ENCODE measurements at places on chromosomes 3 and 15.
A peak's percentile ranks its signal among the peaks of the same experiment; 100 is the strongest.

DNA sequence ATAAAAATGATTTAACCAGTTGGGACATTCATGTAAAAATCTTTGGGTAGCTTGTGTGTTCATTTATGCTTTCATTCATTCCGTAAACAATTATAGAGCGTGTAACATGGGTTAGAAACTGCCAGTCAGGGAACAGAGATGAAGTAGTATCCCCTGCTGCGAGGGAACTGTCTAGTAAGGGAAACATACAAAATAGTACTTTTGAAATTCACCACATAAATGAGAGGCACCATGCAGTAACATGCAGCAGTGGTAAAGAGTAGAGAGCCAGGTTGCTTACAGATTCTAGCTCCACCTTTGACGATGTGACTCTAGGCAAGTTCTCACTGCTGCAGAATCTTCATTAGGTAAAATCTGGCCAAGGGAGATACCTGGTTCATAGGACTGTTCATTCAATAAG lies 938 bp downstream of the DZIP3 start:
- DNase-seq: no peak

- DNase-seq: no peak
These were observed 39.5 kb downstream of the TCF12 start for GRCh38 chr15:56957812-56958406.

GRCh38 chr3:194267744-194268653 lies 83.1 kb downstream of the CPN2 start:
- DNase-seq: no peak

- no peak for DNase-seq
These were observed 43.0 kb downstream of the FLNB start for GRCh38 chr3:58051196-58051595.

DNA sequence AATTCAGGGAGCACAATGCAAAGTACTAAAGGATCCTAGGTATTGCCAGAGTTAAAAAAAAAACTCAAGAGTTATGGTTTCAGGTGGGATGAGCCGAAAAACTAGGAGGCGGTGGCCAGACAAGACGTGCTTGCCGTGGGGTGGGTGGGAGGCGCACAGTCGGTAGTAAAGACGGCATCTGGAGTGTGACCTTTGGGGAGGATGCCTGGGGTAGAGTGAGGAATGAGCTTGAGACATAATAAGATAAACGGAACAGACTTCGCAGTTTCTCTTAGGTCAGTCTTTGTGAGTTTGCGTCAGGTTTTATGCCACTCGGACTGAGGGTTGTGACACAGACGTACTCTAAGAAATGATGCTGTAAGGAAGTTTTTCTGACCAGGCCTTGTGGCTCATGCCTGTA lies 139.6 kb downstream of the LRRK1 start:
- DNase-seq: no peak

DNA sequence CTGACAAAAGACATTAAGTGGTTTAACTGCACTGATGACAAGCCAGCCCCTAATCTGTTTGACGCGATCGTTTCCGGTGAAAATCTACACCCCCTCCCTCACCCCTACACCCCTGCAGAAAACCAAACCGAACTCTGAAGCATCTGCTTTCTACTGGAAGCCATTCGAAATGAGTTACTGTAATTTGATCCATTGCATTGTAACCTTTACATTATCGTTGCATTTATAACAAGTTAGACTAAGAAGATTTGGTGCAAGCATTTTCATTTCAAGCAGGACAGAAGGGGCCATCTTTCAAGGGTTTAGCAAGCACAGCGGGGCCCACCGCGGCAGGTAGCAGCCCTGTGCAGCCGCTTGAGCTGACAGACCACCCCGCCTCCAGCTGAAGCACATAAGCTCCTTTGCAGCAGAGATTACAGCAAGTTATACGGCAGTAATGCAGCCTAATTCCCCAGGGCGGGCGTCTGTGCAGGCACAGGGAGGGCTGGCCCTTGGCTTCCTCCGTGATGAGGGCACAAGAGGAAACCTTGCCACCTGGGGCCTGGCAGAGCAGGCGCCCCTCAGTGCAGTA lies 79.3 kb downstream of the CHSY1 start:
- DNase-seq: no peak

DNA sequence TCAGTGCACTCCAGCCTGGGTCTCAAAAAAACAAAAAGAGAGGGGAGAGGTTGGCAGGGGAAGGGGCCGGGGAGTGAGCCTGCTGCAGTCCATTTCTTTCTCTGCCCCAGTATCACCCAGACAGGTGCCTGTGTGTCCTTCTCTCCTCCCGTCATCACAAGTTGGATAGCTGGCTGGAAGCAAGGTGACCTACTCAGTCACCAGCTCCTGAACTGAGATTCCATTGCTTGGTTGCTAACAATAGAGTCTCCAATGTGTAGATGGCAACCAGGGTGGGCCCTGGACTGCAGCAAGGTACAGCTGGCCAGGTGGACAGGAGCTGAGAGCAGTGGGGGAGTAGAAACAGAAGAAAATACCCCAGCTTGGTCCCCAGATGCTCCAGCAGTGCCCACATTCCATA lies 4.6 kb downstream of the LRRC2 start:
- no peak for DNase-seq

DNA sequence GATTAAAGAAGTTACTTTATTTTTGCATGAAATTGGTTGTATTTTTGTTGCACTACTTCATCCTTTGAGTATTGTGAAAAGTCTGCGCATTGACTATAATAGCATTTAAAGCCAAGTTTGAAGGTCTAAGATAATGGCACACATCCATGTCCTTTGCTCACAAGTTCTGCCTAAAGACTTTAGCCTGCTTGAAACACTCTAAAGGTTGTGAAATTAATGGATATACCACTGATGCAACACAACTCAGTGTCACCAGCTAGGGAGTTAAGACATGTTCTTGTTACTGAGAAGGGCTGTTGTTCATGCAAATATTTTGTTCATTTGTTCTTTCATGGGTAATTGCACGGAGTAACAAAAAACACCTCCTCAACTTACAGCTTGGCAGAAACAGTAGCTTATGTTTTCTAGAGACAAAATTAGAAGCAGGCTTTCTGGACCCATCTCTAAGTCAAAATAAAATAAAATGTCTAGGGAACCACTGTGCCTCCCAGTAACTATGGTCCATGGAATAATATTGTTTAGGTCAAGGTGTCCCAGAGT lies 83.9 kb downstream of the PPARG start:
- no peak for DNase-seq

DNA sequence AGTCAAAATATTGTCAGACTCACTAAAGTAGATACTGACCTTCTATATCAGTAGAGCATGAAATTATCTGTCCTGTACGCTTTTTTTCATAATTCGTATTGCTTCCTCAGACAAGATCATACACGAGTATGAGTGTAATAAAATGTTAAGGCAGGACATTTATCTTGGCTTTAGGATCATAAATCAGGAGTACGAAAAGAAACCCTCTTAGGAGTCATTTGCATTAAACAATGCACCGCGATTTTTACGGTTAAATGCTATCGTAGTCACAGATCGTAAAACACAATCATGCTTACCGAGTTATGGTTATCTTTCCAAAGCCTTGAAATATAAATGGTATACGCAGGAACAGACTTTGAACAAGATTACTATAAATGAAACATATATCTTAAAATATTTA lies 510.3 kb upstream of the ROBO1 start:
- no peak for DNase-seq

GRCh38 chr3:141280086-141280485 lies 48.5 kb downstream of the PXYLP1 start:
- DNase-seq: no peak

GRCh38 chr3:172707967-172708366 lies 2.9 kb downstream of the NCEH1 start:
- DNase-seq: no peak

DNA sequence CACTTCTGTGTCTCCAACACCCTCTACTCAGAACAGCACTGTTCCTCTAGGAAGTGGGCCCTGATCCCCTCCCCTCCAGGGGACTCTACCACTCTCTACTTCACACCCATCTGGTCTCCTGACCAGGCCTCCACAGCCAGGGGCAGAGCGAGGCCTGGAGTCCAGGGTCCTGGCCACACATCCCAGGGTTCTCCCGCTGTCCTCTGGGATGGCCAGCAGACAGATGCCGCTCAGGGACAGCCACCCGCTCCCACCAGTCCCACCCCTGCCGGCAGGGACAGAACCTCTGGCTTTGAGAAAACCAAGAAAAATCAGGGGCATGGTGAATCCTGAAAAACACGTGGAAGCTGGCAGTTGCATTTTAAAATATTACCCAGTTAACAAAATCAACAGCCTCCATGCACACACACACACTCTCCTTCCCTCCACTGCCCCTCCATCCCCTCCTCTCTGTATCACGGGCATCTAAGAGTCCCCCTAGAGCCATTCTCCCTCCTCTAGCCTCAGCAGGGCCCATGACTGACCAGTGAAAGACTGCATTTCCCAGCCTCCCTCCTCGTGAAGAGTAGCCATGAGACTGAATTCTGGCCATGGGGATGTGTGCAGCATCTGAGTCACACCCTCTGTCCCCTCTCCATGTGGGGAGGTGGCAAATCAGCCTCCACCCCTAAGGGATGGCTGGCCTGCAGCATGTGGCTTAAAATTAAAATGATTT lies 32.1 kb upstream of the IQSEC1 start:
- no peak for DNase-seq

DNA sequence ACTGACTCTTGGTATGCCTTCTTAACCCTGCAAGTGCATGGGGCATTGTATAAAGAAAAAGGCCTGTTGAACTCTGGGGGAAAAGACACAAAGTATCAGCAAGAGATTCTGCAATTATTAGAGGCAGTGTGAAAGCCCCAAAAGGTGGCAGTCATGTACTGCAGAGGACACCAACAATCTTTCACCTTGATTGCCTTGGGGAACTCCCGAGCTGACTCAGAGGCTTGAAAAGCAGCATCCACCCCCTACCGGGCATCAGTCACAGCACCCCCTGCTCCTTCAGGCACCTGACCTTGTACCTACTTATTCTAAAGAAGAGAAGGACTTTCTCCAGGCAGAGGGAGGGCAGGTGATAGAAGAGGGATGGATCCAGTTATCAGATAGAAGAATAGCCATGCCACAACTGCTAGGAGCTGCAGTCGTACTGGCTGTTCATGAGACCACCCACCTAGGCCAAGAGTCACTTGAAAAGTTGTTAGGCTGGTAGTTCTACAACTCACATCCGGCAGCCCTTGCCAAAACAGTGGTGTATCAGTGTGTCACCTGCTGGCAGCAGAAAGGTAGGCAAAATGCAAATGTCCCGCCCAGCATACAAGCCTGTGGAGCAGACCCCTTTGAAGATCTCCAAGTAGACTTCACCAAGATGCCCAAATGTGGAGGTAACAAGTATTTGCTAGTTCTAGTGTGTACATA lies 241.6 kb upstream of the CNTN6 start:
- DNase-seq: no peak

DNA sequence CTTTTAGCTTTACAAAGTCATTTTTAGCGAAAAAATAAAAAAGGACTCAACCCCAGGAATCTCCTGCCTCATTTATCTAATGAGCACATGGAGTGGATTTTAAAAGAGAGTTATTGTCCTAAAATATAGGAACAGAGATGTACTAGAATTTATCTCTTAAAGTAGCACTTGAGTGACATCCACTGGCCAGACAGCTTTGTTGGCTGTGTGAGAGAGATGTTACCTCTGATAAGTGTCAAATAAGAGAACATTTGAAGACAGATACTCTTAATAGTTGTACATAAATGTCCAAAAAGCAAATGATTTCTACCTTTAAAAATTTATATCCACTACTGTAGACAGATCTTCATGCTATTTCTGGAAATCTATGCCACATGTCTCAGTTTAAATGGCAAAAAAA lies 12.3 kb upstream of the MFSD1 start:
- DNase-seq: peak; percentile 41

DNA sequence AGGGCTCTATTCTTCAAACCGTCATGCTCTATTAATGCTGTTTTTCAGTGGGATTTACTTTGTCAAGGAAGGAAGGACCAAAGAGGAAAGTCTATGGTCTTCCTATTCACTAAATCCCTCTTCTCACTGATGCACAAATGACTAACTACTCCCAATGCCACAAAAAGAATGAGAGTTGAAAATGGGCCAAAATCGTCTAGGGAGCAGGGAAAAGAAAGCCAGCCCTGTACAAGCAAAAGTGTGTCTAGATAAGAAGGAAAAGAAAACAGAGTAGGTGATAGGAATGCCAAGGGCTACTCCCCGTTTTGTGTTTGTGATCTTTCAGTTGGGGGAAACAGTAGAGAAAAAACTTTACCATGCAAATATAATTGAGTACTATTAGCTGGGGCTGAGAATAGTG lies 97.2 kb upstream of the TMCO5A start:
- DNase-seq: no peak

- no peak for DNase-seq
These were observed 227.8 kb upstream of the LYSMD4 start for GRCh38 chr15:99961011-99961441.

GRCh38 chr15:46858150-46858549 lies 859.2 kb upstream of the SEMA6D start:
- no peak for DNase-seq

- DNase-seq: no peak
These were observed 17.3 kb downstream of the NIPA2 start for GRCh38 chr15:22855791-22856190.

DNA sequence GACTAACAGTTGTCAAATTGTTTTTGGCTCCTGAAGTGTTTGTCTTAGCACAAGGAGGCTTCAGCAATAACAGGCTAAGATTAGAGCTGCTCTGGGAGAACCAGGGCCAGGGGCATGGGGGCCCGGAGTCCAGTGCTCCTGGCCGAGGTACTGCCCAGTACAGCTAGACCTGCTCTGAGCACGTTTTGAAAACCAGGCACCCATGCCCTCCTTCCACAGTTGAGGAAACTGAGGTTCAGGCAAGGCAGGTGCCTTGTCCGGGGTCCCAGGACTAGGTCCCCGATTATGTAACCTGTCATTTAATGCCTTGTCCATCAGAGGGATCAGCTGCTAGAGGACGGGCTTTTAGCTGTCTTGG lies 19.2 kb downstream of the KBTBD13 start:
- DNase-seq: no peak

DNA sequence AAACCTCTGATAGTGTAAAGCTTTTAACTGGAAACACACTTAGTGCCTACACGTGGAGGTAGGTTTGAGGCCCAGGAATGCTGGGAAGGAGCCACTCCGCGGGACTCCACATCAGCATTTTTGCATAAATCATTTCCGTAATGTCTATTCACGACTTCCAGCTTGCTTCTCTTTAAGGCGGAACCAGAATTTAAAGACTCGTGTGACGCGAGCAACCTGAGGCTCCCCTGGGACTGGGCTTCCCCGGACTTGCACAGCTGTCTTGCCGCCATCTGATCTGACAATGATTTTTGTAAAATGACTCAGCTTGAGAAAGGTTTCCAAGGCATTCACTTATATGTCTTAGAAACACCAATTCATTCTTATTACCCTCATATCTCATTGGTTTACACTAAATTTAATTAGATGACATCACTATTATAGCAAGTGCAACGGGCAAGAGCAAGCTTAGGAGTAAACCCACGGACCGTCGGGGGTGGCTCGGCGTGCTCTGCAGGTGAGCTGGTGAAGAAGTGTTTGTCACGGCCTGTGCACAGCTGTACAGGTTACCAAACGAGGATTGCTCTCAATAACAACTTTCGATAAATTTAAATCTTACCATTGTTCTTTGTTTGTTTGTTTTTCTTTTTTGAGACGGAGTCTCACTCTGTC lies 95.2 kb downstream of the CHSY1 start:
- no peak for DNase-seq

GRCh38 chr3:146550743-146551510 lies 6.5 kb upstream of the PLSCR1 start:
- peak; percentile 44 for DNase-seq

- no peak for DNase-seq
These were observed 12.6 kb upstream of the HRG start for GRCh38 chr3:186653080-186653707.

Measured in LoVo (cell line).